ENCODE measurements at places on chromosomes 13 and 19. TPM values are rescaled to one million over a fixed set of nuclear protein-coding genes. Genes with fewer than 3 reads are reported as not detected.

Gene ZNF14
- 7.9 TPM for total RNA-seq

Gene IRS2
- 2.3 TPM for total RNA-seq

Gene ZNF17
- total RNA-seq: 4.2 TPM

GRCh38 chr13:23372264-23372906 is 61.1 kb downstream of the SACS start:
- H3K27me3 ChIP-seq: no peaks in the 10 kb centered on the region
- DNase-seq: no peak
- no peak overlapping the region for H3K27ac ChIP-seq

GRCh38 chr13:62357887-62358645 is 942.4 kb upstream of the PCDH20 start:
- no peaks in the 10 kb centered on the region for H3K4me1 ChIP-seq
- DNase-seq: no peak
- no peaks in the 10 kb centered on the region for H3K27me3 ChIP-seq
- H3K36me3 ChIP-seq: no peaks in the 10 kb centered on the region
- no peak overlapping the region for H3K4me3 ChIP-seq

- H3K36me3 ChIP-seq: peaks cover 9% of the 10 kb centered on the region
- no peaks in the 10 kb centered on the region for H3K27me3 ChIP-seq
- H3K27ac ChIP-seq: peak within 1 kb of the TSS; percentile 85
- peak within 1 kb of the TSS; percentile 98 for H3K4me3 ChIP-seq
Observed at GRCh38 chr19:14571695-14572490, at the start of gene NDUFB7. TSS of gene NDUFB7 (minus strand) at chr19:14572066. CDS start at chr19:14572000, 66 bp downstream.

DNA sequence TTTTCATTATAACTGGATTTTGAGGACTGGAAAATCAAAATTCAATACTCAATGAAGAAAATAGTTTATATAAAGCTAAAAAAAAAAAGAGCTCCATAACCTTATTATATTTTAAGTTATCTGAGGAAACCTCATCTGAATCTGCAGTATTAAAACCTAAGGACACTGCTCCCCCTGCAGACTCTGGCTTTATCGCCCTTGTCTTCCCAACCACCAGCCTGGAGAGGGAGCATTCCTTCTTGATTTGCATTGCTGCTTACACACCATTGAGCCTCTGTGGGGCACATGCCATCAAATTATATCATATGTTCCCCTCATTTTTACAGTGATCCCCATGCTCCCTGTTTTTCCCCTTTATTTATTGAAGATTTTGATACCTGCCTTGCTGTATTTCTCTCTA is 871.4 kb upstream of the GPC6 start:
- H3K4me3 ChIP-seq: no peak overlapping the region
- H3K27me3 ChIP-seq: no peaks in the 10 kb centered on the region
- DNase-seq: no peak

DNA sequence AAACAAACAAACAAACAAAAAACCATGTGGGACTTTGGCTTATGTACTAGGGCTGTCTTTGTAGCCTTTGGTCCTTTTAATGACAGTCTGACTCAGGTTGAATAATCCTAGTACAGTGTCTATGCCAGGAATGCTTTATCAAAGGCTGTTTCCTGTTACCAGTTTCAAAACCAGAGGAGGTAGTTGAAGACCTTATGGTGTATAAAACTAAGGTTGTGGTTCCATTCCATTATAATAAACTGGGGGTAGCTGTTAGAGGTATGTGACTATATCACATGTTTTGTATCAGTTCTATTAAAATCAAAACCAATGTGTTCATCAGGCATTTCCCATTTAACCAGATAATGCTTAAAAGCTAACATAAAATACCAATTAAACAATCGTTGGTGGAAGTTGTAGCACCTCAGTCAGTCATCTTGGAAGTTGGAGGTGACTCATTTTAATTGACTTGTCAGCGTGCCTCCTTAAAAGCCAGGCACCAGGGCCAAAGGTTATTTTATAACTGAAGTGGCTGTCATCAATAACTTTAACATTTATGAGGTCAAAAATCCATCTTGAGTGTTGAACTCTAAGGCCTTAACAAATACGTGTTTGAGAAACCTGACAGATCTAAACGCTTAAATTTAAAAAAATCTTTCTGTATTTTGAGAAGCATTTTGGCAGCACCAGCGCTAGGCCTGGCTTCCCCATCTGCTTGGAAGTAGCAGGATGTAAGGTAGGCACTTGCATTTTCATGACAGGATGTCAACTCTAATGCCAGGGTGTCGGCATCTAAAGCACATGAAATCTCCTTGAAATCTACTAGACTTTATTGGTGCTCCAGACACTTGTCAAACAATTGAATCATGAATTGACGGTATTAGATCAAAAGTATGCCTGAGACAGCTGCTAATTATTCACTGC is 162.5 kb downstream of the LMO7 start:
- H3K27me3 ChIP-seq: no peaks in the 10 kb centered on the region
- H3K4me1 ChIP-seq: peaks cover 53% of the 10 kb centered on the region
- peak; percentile 14 for DNase-seq
- no peak overlapping the region for H3K4me3 ChIP-seq
- peak overlapping the region; percentile 26 for H3K27ac ChIP-seq

DNA sequence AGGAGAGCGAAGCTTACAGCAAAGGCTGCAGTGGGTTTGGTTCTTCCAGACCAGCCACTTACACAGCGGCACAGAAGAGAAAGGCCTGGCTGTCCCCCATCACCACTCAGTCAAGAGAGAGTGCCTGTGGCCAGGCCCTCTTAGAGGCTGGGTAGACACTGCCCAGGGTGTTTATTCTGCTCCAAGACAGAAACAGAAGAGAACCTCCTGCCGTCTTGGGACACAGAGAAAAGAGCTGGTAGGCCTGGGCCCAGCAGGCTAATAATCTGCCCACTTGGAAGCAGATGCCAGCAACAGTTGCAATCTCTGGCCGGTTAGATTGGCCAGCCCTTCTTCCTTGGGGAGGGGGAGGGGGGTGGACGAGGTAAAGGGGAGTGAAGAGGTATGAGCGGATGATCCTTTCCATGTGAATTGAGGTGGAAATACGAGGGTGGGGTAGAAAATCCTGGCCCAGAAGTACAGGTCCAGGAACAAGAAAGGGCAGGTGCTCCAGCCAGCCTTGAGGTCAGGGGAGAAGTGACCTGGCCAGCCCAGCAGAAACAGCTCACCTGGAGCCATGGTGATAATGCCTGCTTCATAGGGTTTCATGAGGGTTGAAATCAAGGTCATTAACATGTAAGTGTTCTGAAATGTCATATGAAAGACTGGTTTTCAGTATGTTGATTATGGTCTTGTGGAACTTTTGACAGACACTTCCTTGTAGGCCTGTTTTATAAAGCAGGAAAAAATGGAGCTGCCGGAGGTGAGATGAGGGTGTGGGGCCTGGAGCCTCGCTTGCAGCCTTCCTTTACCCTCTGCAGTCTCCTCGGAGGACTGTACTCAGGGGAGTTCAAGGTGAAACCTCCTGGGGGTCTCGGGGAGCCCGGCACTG is 116.9 kb downstream of the SIPA1L3 start:
- no peak overlapping the region for H3K27ac ChIP-seq
- H3K36me3 ChIP-seq: peaks cover under 1% of the 10 kb centered on the region
- no peaks in the 10 kb centered on the region for H3K4me1 ChIP-seq

GRCh38 chr19:43699506-43700394 is 16.1 kb upstream of the IRGC start:
- peaks cover 2% of the 10 kb centered on the region for H3K27me3 ChIP-seq
- DNase-seq: peak; percentile 14
- peak overlapping the region; percentile 98 for H3K27ac ChIP-seq
- H3K4me1 ChIP-seq: peaks cover 23% of the 10 kb centered on the region

DNA sequence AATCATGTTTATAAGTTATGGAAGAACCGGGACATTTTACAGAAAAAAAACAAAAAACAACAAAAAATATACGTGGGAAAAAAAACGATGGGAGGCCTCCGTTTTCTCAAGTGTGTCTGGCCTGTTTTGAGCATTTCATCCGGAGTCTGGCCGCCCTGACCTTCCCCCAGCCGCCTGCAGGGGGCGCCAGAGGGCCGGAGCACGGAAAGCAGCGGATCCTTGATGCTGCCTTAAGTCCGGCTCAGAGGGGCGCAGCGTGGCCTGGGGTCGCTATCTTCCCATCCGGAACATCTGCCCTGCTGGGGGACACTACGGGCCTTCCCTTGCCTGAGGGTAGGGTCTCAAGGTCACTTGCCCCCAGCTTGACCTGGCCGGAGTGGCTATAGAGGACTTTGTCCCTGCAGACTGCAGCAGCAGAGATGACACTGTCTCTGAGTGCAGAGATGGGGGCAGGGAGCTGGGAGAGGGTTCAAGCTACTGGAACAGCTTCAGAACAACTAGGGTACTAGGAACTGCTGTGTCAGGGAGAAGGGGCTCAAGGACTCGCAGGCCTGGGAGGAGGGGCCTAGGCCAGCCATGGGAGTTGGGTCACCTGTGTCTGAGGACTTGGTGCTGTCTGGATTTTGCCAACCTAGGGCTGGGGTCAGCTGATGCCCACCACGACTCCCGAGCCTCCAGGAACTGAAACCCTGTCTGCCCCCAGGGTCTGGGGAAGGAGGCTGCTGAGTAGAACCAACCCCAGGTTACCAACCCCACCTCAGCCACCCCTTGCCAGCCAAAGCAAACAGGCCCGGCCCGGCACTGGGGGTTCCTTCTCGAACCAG is 1.8 kb upstream of the APOE start:
- peaks cover 18% of the 10 kb centered on the region for H3K27me3 ChIP-seq
- no peak overlapping the region for H3K27ac ChIP-seq
- peaks cover 6% of the 10 kb centered on the region for H3K4me1 ChIP-seq
- H3K4me3 ChIP-seq: no peak overlapping the region

DNA sequence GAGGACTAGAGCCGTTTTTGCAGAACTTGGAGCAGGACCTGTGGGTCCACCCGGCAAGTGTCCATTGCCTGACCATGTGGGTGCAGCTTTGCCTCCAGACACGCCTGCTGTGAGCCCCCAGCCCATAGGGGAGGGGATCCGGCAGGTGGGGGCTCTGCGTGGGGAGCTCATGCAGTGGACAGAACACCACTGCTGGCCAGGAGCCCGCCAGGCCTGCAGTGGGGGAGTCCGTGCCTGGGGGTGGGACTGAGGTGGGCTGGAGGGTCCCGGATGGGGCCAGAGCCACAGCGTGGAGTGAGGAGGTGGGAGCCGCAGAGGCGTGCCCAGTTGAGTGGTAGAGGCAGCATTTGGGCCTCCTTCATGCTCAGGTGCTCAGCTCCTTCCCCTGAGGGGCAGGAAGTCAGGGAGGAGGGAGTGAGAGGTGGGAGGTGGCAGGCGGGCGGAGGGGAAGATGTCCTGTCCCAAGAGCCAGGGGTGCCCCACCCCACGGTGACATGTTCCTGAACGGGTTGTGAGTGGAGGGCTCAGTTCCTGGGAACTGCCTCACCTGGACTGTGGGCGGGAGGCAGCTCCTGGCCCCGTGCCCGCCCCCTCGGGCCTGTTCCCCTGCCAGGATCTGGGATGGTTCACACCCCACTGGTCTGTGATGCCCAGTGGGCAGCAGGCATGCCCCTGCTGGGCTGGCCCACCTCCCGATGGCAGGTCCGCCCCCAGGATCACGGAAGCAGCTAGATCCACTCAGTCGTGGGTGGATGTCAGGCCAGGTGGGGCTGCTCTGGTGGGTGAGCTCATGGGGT is 8.8 kb downstream of the ADAT3 start:
- no peak overlapping the region for H3K4me3 ChIP-seq
- H3K27ac ChIP-seq: no peak overlapping the region

DNA sequence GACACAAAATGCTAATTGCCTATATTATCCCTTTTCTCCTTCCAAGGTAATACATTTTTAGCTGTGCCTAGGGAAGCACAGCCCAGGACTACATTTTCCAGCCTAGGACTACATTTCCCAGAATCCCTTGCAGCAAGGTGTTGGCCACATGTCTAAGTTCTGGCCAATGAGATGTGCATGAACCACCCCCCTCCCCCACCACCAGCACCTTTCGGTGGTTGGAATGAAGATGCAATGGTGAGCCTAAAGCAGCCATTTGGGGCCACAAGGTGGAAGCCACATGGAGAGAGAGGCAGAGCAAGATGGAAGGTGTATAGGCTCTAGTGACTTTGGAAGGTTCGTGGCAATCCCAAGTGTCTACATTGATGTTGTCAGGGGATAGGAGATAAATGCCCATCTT is 16.2 kb downstream of the UNC13A start:
- H3K4me3 ChIP-seq: no peak overlapping the region
- H3K36me3 ChIP-seq: no peaks in the 10 kb centered on the region
- H3K4me1 ChIP-seq: no peaks in the 10 kb centered on the region
- peaks cover 4% of the 10 kb centered on the region for H3K27me3 ChIP-seq

GRCh38 chr13:69565334-69565733 is 542.3 kb upstream of the ATXN8OS start:
- peak; percentile 10 for DNase-seq
- H3K4me1 ChIP-seq: no peaks in the 10 kb centered on the region

DNA sequence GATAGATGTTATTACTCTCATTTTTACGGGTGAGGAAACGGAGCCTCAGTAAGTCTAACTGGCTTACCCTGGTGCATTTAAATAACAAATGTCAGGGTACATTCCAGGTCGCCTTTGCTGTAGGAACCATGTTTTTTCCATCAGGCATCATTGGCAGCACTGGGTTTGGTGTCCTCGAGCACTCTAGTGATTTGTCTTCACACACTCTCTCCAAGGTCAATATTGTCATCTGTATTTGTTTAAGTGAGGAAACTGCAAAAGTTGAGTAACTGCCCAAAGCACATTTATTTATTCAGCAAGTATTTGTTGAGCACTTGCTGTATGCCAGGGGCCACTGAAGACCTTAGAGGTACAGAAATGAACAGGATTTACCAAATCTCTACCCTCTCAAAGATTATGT is 78.6 kb downstream of the DCT start:
- H3K4me3 ChIP-seq: no peak overlapping the region
- DNase-seq: no peak
- H3K27me3 ChIP-seq: peaks cover 8% of the 10 kb centered on the region

- no peak for DNase-seq
- H3K4me3 ChIP-seq: no peak overlapping the region
- no peaks in the 10 kb centered on the region for H3K36me3 ChIP-seq
- H3K27me3 ChIP-seq: peaks cover 5% of the 10 kb centered on the region
- no peaks in the 10 kb centered on the region for H3K4me1 ChIP-seq
Observed at GRCh38 chr13:25213715-25214114, 41.6 kb upstream of the AMER2 start.

GRCh38 chr19:3336680-3337523 is 29.5 kb upstream of the NFIC start:
- H3K36me3 ChIP-seq: no peaks in the 10 kb centered on the region
- no peak overlapping the region for H3K27ac ChIP-seq
- no peak for DNase-seq
- no peaks in the 10 kb centered on the region for H3K27me3 ChIP-seq
- peaks cover 7% of the 10 kb centered on the region for H3K4me1 ChIP-seq

- H3K27me3 ChIP-seq: peaks cover 46% of the 10 kb centered on the region
- H3K36me3 ChIP-seq: no peaks in the 10 kb centered on the region
- no peak overlapping the region for H3K27ac ChIP-seq
- H3K4me3 ChIP-seq: no peak overlapping the region
Observed at GRCh38 chr13:77674852-77675251, 22.6 kb upstream of the SLAIN1 start.

DNA sequence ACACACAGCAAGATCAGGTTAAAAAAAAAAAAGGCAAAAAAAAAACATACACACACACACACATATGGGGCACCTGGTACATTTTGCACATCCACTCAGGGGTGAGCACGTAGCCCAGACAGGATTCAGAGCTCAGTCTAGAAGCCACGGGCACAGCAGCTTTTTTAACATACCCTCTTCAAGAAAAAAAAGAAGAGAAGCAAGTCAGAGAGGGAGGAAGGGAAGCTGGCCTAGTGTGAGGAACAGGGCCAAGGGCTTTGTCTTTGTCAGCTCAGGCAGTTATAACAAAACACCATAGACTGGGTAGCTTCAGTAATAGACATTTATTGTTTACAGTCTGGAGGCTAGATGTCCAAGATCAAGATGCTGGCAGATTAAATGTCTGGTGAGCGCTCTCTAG is 2.3 kb upstream of the TPM4 start:
- H3K27me3 ChIP-seq: no peaks in the 10 kb centered on the region
- DNase-seq: peak; percentile 13
- peaks cover 18% of the 10 kb centered on the region for H3K36me3 ChIP-seq
- peaks cover 41% of the 10 kb centered on the region for H3K4me1 ChIP-seq
- peak overlapping the region; percentile 91 for H3K27ac ChIP-seq

All from activated CD4-positive, alpha-beta memory T cell treated with anti-CD3 and anti-CD28 coated beads for 36 hours (primary cell).